ENCODE measurements at places on chromosomes 3 and 15. TPM values are rescaled to one million over a fixed set of nuclear protein-coding genes. Genes with fewer than 3 reads are reported as not detected.
A peak's percentile ranks its signal among the peaks of the same experiment; 100 is the strongest.

DNA sequence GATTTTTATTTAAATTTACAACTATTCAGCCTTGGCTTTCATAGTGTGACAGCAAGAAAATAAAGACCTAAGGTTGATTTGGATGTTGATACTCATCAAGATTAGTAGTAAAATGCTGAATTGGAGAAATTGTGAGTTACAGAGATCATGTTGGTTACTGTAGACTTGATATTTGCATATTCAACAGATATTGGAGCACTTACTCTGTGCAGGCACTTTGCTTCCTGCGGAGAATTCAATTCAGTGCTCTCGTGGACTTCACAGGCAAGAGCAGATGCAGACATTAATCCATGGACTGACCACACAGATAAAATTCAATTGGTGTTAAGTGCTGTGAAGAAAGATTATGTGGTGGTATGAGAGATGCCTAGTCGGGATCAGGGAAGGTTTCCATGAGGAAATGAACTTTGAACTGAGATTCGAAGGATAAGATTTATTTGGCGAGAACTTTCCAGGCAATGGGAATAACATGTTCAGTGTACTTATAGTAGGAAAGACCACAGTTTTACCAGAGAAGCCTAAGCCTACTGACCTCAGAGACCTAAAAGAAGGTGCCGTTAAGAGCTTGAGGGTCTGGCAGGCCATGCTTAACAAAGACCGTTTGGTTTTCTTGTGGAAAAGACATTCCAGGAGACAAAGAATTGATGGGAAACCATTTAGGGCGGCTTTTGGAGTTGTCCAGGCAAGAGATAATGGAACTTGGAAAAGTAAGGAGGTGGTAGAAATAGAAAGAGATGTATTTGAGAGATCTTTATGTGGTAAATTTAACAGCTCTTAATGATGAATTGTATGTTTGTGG is 4.3 kb downstream of the SELENOT start:
- no peak for DNase-seq

- no peak for DNase-seq
Observed at GRCh38 chr3:160444411-160444810, 5.2 kb downstream of the TRIM59 start.

DNA sequence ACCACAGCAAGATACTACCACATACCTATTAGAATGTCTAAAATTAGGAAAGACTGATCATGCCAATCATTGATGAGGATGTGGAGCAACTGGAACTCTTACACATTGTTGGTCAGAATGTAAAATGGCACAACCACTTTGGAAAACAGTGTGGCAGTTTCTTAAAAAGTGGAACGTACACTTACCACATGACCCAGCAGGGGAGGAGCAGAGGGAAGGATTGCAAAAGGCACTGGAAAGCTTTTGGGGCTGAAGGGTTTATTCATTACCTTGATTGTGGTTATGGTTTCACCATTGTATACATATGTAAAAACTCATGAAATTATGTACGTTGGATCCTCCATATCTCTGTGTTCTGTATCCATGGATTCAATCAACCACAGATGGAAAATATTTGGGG is 3.3 kb upstream of the EHD4 start:
- DNase-seq, result no peak

- DNase-seq, result no peak
Observed at GRCh38 chr15:80730926-80731325, 35.8 kb downstream of the ABHD17C start.

DNA sequence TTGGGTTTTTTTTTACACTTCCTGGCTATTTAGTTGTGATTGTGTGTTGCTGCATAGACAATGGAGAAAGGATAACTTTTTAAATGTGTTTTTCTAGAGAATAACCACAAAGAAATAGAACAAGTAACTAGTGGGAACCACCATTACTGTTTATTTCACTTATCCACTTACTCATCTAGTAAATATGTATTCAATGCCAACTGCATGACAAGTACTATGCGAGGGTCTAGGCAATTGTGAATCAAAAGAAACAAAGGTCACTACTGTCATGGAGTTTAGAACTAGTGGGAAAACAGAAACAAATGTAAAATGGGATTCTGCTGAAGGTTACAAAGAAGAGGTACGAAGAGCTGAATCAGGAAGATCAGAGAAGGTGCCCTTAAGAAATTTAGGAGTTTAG is 600.9 kb upstream of the ROBO2 start:
- DNase-seq, result peak; percentile 52

- DNase-seq, result no peak
Observed at GRCh38 chr3:30522476-30522875, 83.9 kb upstream of the TGFBR2 start.

GRCh38 chr3:31924610-31925270 is 56.3 kb downstream of the OSBPL10 start:
- DNase-seq, result no peak

GRCh38 chr3:118714800-118715199 is 319.8 kb downstream of the IGSF11 start:
- DNase-seq, result no peak

Gene GOLGA6B
- polyA plus RNA-seq, result not detected

Gene GALNT15
- 9.9 TPM for polyA plus RNA-seq

Gene ARIH2
- polyA plus RNA-seq, result 59.7 TPM

Gene TBCCD1
- 16.3 TPM for polyA plus RNA-seq

Gene LSAMP
- 9.3 TPM for polyA plus RNA-seq
